Activated CD4-positive, alpha-beta T cell treated with anti-CD3 and anti-CD28 coated beads, Interleukin-2, amount 50 U/mL, for 4 hours (primary cell): ENCODE measurements at places on chromosomes 5 and 9.

DNA sequence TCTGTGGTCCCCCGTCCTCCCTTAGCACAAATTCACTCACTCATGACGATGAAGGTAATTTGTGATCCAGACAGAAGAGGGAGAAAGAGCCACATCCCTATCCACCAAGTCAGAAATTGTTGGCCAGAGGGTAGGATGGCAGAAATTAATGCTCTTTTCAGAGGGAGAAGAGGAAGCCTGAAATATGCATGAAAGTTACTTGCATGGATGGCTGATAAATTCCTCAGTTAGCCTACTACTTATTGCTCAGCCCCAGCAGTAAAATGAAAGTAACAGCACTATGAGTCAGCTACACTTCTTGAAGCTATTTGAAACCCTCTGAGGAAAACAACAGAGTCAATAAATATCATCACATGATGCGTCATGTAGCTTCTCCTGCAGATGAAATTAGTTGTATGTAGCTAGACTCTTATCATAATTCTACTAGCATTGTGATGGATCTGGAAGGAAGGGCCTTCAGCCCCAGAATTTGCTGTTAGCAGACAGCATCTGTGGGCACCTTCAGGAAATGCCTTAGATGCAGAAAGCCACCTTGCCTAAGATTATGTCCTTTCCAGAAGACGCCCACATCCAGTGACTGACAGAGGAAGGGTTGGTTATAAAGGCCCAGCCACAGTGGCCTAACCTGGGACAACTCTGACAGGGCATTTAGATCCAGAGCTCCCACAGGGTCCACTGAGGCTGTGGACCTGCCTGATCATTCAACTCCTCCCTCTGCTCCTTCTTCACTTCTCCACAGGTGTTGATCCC is 81.2 kb upstream of the CCDC112 start:
- no peak for DNase-seq

- no peak for DNase-seq
Observed at GRCh38 chr5:104421431-104421830, 858.8 kb upstream of the NUDT12 start.

DNA sequence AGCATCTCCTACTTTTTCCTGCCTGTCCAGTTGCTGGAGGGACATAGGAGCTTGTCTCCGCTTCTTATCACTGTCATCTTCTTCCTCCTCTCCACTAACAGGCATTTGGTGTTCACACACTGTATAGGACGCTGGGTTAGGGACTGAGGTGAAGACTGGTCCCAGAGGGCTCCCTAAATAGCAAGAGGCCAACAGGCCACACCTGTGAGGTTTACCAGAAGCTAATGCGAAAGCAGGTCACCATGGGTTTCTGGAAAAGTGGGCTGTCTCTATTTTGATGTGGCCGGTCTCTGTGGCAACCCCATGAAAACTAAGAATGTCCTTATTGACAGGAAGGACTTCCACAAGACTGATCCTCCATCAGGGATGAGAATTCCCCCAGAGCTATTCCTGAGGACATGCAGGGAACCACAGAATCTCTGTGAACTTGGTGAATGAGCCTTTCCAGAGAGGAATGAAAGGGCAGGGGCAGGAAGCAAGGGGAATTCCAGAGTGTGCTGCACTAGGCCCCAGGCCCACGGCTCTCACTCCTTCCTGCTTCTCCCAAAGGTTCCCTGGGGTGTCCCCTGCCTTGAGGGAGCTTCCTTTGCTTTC is 61.7 kb downstream of the DAP start:
- DNase-seq: no peak

DNA sequence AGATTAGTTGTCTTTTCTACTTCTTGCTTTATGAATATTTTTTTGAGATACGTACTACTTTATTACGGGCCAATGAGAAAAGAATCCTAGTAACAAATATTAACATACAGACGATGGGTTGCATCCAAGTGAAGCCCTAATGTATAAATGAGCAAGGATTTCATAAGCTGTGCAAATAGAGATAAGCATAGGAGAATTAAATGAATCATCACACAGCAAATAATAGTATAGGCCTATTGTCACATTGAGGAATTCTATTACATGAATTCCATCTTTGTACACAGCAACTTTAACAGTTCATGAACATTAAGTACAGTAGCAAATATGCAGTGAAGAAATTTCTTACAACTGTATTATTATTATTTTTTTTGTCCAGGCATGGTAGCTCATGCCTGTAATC is 78.0 kb downstream of the ACER2 start:
- DNase-seq: no peak

DNA sequence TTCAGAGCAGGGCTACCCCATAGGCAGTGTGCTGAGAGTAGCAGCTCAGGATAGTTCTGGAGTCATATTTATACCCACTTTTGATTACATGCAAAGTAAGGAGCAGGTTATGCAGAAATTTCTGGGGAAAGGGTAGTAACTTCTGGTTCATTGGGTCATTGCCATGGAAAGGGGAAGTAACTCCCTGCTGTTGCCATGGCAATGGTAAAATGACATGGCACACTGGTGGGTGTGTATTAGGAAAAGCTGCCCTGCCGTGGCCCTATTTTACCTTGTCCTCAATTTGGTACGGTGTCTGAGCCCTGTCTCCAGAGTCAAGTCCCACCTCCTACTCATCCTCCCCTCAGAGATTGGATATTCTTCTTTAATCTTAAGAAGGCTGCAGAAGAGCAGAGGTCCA is 526.7 kb upstream of the TYRP1 start:
- no peak for DNase-seq
